HS-27A (cell line): ENCODE measurements at places on chromosomes 3 and 15.

- no peak for DNase-seq
Observed at GRCh38 chr15:77475898-77476297, 55.2 kb downstream of the HMG20A start.

DNA sequence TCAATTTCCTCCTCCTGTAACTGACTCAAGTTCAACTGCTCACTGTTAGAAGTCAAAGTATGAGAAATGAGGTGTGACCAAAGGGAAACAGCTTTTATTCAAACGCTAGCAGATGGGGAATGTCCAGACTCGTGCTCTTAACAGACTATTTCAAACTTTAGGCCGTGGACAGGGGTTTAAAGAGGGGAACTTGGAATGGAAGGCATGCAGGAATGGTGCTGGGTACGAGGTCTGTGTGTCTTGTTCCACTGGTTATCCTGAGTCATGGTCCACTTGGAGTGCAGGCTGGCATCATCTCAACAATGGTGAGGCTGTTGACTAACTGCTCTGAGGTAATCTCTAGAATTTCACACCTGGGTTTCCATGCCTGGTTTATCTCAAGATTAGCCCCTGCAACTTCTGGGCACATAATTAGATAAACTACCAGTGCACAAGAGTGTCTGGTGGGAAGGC is 22.9 kb upstream of the DNAAF4 start:
- no peak for DNase-seq

- no peak for DNase-seq
Observed at GRCh38 chr3:23904545-23904944, 12.2 kb downstream of the NKIRAS1 start.

GRCh38 chr3:79598594-79598993 is 169.2 kb downstream of the ROBO1 start:
- no peak for DNase-seq

GRCh38 chr3:111278959-111279358 is 207.3 kb downstream of the NECTIN3 start:
- DNase-seq: no peak

DNA sequence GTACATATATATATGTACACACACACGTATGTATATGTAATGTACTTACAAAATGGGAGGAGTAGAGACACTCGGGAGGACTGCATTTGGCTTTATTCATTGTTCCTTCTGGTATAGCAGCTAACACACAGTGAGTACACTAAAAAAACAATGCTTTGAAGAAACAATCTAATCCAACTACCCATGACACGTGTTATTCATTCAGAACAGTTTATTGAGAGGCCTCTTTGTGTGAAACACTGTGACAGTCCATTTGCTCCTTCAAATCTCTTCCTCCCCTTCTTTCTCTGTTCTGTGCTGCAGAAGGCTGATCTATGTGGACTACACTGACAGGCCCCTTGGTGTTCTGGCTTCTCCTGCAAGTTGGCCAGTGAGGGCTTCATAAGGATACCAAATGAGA is 1075.9 kb upstream of the CFAP20DC start:
- no peak for DNase-seq

GRCh38 chr3:149839896-149840295 is 26.9 kb downstream of the RNF13 start:
- DNase-seq: no peak
